ENCODE measurements at places on chromosomes 12 and 14.

GRCh38 chr14:56854325-56854724, 44.0 kb upstream of the OTX2 start:
- no peak for DNase-seq

DNA sequence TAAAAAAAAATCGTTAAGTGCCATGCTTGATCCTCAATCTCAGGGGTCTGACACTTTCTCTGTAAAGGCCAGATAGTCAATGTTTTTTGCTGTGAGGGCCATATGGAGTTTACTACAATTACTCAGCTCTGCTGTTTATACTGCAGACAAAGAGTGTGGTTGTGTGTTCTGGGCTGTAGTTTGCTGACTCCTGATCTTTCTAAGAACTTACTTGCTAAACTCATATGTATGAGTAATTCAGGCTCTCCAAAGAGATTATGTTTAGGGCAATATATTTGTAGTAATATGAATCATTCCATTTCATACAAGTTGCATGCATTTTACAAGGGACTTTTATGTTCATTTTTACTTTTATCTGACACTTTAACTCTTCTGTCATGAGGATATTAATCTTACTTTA, 188.2 kb downstream of the TMTC2 start:
- peak; percentile 48 for DNase-seq

DNA sequence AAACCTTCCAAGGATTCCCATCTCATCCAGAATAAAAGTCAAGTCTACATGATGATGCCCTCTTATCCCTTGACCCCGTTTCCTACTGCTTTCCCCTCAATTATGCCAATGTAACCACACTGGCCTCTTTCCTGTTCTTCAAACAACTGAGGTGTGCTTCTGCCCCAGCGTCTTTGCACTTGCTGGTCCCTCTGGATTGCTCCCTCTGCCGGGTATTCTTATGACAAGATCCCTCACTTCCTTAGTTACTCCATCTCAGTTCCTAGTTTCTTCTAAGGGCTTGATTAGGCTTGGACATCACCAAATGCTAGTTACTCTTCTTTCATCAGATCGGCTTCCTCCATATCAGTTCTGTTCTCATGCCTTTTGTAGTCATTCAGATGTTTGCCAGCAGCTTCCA, 32.7 kb upstream of the PELI2 start:
- no peak for DNase-seq

GRCh38 chr12:57069523-57069922, 9.1 kb downstream of the NEMP1 start:
- peak; percentile 85 for DNase-seq

DNA sequence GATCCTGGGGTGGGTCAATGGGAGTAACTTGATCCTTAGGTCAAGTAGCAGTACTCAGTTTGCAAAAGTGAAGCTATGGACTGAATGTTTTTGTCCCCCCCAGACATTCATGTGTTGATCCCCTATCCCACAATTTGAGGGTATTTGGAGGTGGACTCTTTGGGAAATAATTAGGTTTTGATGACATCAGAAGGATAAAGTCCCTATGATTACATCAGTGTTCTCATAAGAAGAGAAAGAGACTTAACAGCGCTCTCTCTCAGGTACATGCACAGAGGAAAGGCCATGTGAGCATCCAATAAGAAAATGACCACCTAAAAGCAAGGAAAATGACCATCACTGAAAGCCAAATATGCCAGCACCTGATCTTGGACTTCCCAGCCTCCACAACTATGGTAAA, 550.8 kb downstream of the FOXG1 start:
- DNase-seq, result no peak

DNA sequence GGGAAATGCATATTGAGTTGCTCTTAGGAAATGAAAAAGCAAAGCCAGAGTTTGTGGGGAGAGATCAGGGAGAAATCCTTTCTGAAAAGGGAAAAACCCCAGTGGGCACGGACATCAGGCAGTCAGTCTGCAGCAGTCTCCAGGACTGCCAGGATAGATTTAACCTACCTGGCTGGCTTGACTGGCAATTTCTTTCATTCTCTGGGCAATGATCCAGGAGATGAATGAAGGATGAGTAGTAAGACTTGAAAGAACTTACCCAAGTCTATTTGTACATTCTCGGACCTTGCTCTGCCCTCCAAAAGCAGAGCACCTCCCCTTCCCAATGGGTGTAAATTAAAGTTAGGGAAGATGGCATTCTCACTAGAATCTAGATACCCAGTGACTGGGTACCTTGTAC, 42.9 kb downstream of the CMAS start:
- DNase-seq, result no peak

GRCh38 chr12:87513536-87514280, 515.5 kb downstream of the C12orf50 start:
- DNase-seq, result peak; percentile 40

GRCh38 chr12:122569288-122569687, 42.2 kb downstream of the KNTC1 start:
- no peak for DNase-seq

DNA sequence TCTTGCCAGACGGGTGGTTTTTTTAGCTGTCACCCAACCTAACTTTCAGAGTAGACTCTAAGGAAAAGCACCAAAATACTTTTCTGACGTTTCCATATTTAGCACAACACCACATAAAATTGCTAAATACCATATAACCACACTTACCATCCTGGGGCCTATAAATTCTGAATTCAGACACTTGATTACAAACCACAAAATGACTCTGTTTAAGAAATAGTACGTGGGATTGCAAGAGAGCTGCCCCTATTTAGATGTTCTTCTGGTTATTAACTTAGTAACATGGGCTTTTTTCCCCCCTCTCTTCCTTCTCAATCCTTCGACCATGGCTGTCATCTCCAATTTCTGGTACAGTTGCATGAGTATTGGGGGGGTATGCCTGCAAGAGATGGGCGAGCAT, 287.7 kb downstream of the BMP4 start:
- DNase-seq, result peak; percentile 76

DNA sequence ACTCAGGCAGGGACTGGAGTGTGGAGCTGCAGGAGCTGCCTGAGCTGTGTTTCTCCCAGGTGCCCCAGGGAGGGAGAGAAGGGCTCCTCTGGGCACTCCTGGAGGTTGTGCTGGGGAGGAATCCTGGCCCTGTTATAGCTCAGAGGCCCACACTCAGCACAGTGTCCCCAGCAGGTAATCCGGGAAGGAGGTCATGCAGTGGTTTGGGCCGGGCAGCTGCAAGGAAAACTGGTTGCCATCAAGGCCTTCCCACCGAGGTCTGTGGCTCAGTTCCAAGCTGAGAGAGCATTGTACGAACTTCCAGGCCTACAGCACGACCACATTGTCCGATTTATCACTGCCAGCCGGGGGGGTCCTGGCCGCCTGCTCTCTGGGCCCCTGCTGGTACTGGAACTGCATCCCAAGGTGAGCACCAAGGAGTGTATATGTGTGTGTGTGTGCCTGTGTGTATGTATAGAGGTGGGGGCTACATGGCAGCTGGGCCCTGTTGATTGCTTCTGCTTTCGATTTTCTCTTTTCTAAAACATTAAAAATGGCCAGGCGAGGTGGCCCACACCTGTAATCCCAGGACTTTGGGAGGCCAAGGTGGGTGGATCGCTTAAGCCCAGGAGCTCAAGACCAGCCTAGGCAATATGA, 2.0 kb downstream of the AMHR2 start:
- no peak for DNase-seq

DNA sequence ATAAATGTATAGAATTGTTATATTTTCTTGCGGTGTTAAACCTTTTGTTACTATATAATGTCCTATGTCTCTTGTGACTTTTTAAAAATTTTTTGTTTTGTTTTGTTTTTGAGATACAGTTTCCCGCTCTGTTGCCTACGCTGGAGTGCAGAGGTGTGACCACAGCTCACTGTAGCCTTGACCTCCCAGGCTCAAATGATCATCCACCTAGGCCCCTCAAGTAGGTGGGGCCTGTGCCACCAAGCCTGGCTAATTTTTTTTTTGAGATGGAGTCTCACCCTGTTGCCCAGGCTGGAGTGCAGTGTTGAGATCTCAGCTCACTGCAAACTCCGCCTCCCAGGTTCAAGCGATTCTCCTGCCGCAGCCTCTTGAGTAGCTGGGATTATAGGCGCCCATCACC, 26.5 kb upstream of the RCOR1 start:
- no peak for DNase-seq

GRCh38 chr12:128387811-128388422, 120.9 kb downstream of the TMEM132C start:
- no peak for DNase-seq

- no peak for DNase-seq
Measured at GRCh38 chr12:92458996-92459395, 243.8 kb upstream of the PLEKHG7 start.

DNA sequence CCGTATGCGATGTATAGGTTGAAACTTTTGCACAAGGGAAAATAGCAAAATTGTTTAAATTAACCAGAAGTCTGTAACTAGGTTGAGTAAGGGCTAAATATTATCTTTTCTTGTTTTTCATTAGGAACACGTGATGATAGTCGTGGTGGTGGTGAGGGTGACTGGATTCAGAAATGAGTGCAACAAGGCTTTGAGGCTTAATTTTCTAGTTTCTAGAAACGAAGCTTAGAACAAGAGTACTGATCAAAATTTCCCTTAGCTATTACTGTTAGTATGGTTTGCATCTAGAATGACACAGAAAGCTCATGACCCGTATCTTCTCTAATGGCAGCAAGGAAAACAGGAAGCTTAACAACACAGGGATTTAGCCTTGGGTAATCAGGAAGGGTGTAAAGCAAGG, 7.0 kb downstream of the SLIRP start:
- no peak for DNase-seq

DNA sequence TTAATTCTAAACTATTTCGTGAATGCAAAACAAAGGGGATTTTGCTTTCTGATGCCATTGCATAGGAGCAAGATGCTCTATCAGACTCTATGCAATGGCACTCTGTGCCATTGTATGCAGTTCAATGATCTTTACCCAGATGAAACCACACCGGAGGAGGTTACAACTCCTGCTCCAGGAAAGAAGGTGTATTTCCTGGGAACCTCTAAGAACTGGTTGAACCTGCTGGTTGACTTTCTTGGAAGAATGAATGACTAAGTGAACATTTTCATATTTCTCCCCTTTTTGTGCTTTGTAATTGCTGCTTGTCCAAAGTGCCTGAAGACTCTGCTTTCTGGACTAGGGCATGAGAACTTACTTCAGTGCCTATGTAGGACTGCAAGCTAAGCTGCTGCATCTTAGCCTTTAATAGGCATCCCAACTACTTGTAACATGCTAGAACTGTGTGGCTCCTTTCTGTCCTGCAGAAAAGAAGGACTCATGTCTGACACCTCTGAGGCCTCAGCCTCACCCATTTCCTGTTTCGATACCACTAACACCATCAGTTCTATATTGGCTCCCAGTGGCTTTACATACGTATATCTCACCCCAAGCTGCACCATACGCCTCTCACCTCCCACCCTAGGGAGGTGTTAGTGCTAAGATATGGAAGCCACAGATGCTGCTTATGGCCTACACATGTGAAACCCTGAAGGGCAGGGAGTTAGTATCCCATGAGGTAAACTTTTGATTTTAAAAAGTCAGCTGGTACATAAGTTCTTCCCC, 193.5 kb upstream of the CNOT2 start:
- no peak for DNase-seq

GRCh38 chr12:30953257-30953656, 26.7 kb downstream of the TSPAN11 start:
- no peak for DNase-seq

DNA sequence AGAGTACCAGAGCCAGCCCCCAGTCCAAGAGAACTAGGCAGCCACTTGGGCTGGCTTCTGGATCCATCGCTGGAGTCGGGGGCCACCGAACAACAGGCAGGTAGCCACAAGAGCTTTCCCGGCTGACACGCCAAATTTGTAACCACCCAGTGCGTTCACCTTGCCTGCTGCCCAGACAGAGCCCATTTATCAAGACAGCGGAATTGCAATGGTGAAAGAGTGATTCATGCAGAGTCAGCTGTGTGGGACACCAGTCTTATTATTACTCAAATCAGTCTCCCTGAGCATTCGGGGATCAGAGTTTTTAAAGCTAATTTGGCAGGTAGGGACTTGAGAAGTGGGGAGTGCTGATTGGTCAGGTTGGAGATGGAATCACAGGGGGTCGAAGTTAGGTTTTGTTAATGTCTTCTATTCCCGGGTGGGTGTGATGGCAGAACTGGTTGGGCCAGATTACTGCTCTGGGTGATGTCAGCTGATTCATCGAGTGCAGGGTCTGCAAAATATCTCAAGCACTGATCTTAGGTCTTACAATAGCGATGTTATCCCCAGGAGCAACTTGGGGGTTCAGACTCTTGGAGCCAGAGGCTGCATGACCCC, 64.3 kb downstream of the PDE6H start:
- no peak for DNase-seq

- no peak for DNase-seq
Measured at GRCh38 chr14:100822013-100822412, 3.9 kb upstream of the MEG3 start.

GRCh38 chr14:101466456-101467180, 94.7 kb upstream of the DIO3 start:
- no peak for DNase-seq

DNA sequence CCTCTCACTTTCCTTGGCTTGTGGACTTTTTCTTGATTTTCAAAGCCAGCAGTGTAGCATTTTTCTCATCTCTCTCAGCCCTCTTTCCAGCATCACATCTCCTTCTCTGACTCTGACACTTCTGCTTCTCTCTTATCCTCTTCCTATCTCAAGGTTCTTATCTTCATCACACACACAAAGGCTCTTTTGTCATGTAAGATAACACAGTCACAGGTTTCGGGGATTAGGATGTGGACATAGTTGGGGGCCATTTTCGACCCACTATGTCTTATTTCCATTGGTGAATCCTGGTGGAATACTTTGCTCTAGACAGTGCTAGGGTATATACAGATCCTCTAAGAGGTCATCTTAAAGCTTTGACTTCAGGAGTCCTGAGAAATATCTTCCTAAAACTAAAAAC, 719.3 kb upstream of the TBX3 start:
- no peak for DNase-seq

DNA sequence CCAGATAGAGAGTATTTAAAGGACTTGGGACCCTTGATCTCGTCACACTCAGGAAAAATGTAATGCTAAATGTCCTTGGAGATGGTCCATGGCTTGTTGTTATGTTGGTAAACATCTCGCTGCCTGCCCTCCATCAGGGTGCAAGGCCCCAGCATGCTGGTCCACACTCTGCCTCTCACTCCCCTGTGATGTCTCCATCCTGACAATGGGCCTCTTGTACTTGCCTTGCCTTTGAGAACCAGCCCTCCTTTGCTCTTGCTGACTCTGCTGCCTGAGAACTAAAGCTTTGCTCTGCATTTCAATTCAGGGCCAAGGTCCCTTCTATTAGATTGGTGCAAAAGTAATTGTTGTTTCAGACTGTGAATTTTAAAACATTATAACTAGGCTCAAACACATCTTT, 131.0 kb upstream of the LMNTD1 start:
- no peak for DNase-seq

Measured in fibroblast of upper back skin (primary cell).